ENCODE measurements at places on chromosomes 11 and 22. TPM values are rescaled to one million over a fixed set of nuclear protein-coding genes. Genes with fewer than 3 reads are reported as not detected.
A peak's percentile ranks its signal among the peaks of the same experiment; 100 is the strongest.

GRCh38 chr11:3642071-3642951, 519 bp upstream of the ART5 start:
- peak overlapping the region; percentile 73 for H3K4me3 ChIP-seq
- H3K4me1 ChIP-seq: peaks cover 3% of the 10 kb centered on the region
- no peak overlapping the region for H3K27ac ChIP-seq
- no peaks in the 10 kb centered on the region for H3K36me3 ChIP-seq
- peak; percentile 73 for DNase-seq

DNA sequence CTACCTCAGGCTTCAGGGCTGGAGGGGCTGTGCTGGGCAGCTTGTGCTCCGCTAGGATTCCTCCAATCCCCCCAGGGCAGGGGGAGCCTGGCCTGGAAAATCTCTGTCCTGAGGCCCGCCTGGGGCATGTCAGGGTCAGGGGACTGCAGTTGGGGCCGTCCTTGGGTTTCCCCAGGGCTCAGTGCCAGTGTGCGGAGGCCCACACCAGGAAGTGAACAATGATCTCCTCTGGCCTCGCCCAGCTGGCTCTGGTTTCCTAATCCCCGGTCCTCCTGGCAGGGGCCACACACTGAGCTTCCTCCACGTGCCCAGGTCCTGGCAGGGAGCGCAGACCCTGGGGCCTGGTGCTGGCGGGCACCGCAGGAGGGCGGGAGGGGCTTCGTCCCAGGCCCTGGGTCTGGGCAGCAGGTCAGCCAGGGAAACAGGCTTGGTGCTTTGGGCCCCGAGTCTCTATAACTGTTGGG, 1.4 kb upstream of the MUC2 start:
- peaks cover 4% of the 10 kb centered on the region for H3K27me3 ChIP-seq
- H3K4me1 ChIP-seq: no peaks in the 10 kb centered on the region
- no peak overlapping the region for H3K4me3 ChIP-seq
- DNase-seq: no peak
- no peaks in the 10 kb centered on the region for H3K36me3 ChIP-seq

DNA sequence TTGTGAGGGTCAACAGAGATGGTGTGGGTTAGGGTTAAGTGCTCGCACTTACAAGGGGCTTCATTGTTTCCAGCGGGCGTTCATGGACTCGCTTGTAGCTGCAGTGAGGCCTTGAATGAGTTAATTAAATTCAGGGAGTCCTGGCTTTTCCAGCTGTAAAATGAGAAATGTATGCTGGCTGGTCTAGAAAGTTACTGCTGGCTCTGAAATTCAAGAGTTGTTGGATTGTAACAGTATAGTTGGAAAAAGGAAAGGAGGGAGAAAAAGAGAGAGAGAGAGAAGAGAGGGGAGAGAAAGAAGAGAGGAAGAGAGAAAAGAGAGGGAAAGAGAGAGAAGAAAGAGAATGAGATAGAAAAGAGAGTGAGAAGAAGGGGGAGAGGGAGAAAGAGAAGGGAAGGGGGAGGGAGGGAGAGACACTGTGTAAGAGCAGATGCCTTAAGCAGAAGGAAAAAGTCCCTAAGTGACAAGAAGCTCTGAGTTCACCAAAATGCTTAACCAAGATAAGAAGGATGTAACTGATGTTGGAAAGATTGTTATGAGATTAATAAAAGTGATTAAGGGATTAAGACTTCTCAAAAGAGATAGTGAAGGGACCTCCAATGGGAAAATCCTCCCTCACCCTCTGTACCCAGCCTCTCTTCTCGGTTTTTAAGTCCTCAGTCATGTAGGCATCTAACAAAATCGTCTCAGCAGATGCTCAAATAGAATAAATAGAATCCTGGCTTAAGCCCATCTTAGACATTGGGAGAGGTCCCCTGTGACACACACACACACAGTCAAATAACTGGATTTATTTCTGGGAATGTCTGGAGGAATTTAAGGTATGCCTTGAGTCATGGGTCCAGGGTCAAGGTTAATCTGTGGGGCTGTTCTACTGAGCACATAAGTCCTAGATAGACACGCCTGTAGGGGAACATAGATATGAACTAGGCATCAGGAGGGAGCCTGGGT, 477.9 kb downstream of the MIAT start:
- no peak overlapping the region for H3K27ac ChIP-seq
- no peak overlapping the region for H3K4me3 ChIP-seq
- no peaks in the 10 kb centered on the region for H3K36me3 ChIP-seq
- H3K4me1 ChIP-seq: no peaks in the 10 kb centered on the region
- no peak for DNase-seq

GRCh38 chr11:34495724-34496377, 17.7 kb downstream of the ELF5 start:
- H3K4me1 ChIP-seq: no peaks in the 10 kb centered on the region
- H3K27me3 ChIP-seq: peaks cover 4% of the 10 kb centered on the region
- DNase-seq: no peak
- H3K4me3 ChIP-seq: no peak overlapping the region
- no peaks in the 10 kb centered on the region for H3K36me3 ChIP-seq

ZP1 gene
- not detected for total RNA-seq

Data from activated naive CD8-positive, alpha-beta T cell treated with anti-CD3 and anti-CD28 coated beads for 36 hours (primary cell).